Stimulated activated CD8-positive, alpha-beta memory T cell treated with anti-CD3 and anti-CD28 coated beads, Interleukin-15, amount 100 ng/mL, for 48 hours (primary cell): ENCODE measurements at places on chromosomes 4 and X.

DNA sequence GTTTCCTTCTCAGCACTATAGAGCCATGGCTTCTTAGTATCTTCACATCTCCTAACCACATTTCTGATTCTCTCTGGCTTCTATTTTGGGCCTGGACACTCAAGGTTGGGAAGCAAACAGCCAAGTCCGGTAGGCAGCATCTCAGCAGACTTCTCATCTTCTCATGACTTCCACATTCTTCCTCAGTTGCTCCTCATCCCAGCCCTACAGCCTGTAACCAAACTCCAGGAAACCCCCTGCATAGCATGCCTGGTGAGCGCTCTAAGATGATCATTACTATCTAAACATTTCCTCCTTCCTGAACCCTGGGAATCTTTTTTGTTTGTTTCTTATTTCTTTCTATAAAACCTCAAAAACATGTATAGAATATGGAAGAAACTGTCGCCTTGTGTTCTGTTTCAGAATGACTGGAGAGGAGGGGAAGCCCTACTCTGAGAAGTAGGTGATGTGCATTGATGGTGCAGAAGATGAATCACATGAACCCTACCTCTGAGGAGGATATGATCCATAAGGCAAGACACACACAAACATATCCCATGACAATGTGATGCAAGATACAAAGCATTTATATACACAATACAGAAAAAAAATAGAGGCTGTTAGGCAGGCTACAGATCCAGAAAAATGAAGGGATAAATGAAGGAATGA lies 219.8 kb upstream of the GYPA start:
- no peak for DNase-seq

DNA sequence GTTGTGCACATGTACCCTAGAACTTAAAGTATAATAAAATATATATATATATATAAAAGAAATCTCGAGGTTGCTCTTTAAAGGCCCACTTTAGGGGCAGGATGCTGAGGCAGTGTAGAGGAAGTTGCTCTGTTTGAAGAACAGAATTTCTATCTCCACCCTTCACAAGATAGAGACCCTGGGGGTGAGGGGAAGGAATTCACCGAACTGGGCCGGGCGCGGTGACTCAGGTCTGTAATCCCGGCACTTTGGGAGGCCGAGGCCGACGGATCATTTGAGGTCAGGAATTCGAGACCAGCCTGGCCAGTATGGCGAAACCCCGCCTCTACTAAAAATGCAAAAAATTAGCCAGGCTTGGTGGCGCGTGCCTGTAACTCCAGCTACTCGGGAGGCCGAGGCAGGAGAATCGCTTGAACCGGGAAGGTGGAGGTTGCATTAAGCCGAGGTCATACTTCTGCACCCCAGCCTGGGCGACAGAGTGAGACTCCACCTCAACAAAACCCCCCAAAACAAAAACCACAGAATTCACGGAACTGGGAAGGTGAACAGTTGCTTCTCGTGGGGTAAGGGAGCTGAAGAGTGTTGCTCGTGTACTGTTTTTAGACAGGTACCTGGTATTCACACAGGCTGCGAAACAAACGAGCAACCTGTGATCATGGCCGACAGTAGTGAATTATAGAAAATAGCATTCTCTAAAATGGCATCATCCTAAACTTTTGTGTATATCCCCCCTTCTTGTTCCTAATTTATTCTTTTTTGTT lies 6.2 kb downstream of the PLAC8 start:
- DNase-seq = no peak

DNA sequence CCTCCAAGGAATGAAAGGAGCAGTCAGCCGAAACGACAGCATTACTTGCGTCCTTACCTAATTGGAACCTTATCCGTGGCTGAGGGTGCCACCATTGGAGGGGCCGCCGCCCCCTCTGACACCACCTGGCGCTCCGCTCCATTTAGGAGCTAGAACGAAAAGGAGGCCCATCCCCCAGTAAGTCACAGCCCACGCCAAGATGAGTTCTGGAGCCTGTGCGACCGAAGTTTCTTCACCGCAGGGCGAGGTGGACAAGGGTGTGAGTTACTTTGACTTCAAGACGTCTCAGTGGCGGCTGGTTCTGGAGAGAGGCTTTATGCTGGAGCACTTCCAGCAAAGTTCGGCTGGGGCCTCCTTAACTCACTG lies 729 bp upstream of the IRF2 start:
- no peak for DNase-seq

DNA sequence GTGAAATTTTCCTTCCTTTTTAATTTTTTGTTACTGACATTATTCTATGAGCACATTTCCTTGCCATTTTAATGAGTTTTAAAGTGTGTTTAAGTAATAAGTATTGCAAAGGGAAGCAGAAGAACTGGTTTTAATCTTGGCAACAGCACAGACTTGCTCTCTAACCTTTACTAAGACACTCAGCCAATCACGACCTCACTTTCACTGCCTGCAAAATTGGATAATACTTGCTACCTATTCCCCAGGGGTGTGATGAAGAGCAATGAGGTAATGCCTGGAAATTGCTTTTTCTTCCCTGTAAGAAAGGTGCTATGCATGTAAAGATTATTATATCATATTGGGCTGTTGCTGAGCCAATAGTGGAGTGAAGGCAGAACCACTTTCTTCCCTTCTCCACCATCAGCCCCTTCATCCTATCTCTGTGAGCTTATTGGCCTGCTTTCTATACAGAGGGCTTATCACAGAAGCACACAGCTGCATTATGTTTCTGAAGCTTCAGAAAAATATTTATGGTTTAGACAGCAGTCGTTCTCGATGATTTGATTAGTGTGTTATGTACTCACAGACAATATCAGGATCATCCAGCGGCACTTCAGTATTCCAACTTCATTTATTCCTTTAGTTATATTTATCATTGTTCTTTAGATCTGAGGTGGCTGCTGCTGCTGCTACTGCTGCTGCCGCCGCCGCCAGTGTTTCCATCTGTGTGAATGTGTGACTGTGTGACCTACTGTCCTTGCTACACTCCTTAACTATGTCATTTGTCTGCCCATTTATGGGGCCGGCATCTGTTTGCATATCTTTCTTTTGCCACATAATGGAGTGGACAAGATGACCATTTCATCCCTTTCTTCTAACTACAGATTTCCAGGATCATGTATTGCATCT lies 255.1 kb downstream of the C4orf33 start:
- DNase-seq = no peak

- no peak for DNase-seq
Measured at GRCh38 chr4:6322761-6323566, 53.3 kb downstream of the WFS1 start.
